Spleen (tissue), 13 donors: ENCODE measurements at places on chromosomes 7 and 10. TPM values are rescaled to one million over a fixed set of nuclear protein-coding genes. Genes with fewer than 3 reads are reported as not detected.

TACR2 gene
- total RNA-seq: 0.34 TPM

ICA1 gene
- 37.9 TPM for total RNA-seq

ETV1 gene
- total RNA-seq: 6.6 TPM

EVX1 gene
- not detected for total RNA-seq

MYOZ1 gene
- 1.7 TPM for total RNA-seq

TMEM26 gene
- 20.3 TPM for total RNA-seq

ASAH2 gene
- total RNA-seq: 2.7 TPM

PLCE1 gene
- 19.9 TPM for total RNA-seq

AMPH gene
- 2.1 TPM for total RNA-seq

FAM13C gene
- total RNA-seq: 8.1 TPM

DNA sequence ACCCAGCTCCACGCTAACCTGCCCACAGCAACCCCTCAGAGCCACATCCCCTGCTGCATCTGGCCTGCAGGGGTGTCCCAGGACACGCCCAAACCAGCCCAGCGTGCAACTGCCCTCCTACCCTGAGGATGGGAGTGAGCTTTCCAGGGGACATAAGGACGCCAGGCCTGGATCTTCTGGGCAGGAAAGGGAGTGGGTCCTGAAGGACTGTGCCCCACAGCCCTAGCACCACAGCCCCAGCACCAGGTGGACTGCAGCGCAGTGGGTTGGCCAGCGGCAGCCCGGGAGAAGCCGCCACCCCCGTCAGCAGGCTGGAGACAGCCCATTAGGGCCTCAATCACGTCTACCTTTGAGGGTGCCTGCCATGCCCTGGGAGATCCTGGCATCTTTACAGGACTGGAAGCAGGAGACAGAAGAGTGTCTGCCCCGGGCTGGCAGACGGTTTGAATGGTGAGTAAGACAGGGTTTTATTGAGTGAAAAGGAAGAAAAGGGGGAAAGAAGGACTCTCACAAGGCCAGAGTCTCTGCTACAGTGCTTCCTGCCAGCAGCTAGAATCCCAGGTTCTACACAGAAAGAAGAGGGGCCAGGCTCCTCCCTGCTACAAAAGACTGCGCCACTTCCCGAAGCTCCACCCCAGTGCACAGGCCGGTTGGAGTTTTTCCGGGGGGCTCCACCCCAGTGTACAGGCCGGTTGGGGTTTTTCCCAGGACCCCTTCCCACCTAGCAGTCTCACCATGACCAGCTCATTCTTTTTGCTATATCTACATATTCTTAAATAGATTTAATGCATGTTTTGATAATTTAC, 69.8 kb upstream of the KCTD7 start:
- no peak for DNase-seq

DNA sequence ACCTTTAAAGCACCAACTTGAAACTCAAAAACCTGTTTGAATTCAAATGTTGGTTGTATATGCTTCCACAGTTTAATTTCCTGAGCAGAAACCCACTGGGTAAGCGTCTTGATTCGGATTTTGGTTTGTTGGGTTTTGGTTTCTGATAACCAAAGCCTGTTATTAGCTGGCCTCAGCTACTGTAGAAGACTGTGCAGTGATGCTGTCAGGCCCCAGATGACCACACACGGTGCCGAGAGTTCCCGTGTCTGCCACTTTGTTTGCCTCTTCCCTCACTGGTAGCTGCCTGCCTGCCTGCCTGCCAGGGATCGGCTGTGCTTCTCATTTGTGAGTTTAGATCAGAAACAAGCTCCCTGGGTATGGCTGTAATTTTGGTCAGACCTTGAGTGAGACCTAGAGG, 5.6 kb downstream of the MDH2 start:
- DNase-seq: no peak

DNA sequence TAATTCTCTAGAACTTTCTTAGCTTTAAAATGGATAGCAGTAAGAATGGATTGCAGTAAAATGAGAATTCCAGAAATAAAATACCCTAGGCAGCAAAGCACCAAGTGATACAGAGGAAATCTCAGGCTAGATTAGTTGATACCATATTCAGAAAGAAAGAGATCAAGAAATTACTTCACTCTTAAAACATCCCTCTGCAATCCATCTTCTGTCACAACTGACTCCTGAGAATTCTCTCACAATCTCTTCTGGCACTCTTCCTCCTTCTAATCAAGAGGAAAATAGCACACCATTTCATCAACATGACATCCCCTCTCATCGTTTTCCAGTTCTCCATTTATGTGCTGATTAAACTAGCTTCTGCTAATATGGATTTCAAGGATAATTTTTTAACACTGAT, 42.2 kb upstream of the LAMB1 start:
- no peak for DNase-seq

DNA sequence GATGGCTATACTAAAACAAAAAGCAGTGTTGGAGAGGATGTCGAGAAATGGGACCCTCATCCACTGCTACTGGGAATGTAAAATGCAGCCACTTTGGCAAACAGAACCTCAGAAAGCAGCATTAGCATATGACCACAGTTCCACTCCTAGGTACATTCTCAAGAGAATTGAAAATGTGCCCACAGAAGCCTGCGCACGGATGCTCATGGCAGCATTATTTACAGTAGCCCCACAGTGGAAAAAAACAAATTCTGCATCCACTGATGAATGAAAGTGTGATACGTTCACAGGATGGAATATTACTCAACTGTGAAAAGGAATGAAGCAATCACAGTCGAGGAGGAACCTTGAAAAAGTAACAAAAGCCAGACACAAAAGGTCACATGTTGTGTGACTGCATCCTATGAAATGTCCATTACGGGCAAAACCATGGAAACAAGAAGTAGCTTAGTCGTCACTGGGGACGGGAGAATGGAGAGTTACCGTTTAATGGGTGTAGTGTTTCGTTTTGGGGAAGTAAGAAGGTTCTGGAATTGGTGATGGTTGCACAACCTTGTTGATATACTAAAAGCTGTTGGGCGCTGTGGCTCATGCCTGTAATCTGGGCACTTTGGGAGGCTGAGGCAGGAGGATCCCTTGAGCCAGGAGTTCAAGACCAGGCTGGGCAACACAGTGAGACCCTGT, 2.5 kb upstream of the UPK3B start:
- DNase-seq: peak; percentile 64

- DNase-seq: peak; percentile 76
These were observed 91.5 kb downstream of the FAM53B start for GRCh38 chr10:124652701-124653100.

DNA sequence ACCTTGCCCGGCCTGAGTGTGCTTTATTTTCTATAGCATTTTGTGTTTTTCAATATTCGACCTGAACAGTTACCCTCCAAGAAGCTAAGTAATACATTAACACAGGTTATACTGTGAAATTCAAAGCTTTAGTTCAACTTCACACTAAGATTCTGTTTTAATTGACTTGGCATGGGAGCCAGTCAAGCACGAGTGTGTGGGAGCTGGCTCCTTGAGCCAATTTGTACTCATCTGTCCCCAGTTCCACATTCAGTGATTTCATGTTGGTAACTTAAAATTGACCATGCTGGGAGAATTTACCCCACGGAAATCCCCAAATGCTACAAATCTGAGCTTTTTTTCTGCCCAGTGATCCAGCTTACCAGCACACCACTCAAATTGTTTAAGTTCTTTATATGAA, 20.3 kb downstream of the TSPAN12 start:
- DNase-seq: no peak

GRCh38 chr10:28359334-28359733, 56.5 kb upstream of the MPP7 start:
- no peak for DNase-seq

DNA sequence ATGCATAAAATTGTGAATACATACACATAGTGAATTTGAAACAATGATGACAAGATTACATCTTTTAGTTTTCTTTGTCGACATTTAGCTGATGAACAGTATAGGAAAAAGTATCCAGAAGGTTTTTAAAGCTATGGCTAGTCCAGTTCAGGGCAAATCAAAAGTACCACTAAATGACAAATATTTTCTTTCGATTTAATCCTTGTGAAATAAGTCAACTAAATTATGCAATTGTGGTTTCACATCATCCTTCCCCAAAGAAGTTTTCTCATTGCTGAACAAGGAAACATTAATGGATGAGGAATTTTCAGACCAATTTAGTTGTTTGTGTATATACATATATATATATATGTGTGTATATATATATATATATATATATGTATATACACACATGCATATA, 774.0 kb downstream of the DNAJB9 start:
- DNase-seq: no peak

- no peak for DNase-seq
These were observed 18.9 kb downstream of the MACC1 start for GRCh38 chr7:20198260-20198659.

GRCh38 chr10:130025326-130025725, 61.3 kb upstream of the EBF3 start:
- no peak for DNase-seq

- no peak for DNase-seq
These were observed 96.8 kb downstream of the ELAPOR2 start for GRCh38 chr7:86962623-86963022.

- no peak for DNase-seq
These were observed 130.1 kb downstream of the OTUD1 start for GRCh38 chr10:23568996-23569395.

GRCh38 chr10:94307046-94307615, 55.6 kb downstream of the NOC3L start:
- no peak for DNase-seq

GRCh38 chr10:99695761-99696160, 36.2 kb downstream of the COX15 start:
- no peak for DNase-seq
